Progenitor cell of endocrine pancreas (in vitro differentiated cells): ENCODE measurements at places on chromosomes 1 and 21. TPM values are rescaled to one million over a fixed set of nuclear protein-coding genes. Genes with fewer than 3 reads are reported as not detected.

The CFHR3 gene
- total RNA-seq = 0.31 and 0.55 TPM in 2 replicates

The OR2T11 gene
- total RNA-seq = not detected in 2 replicates

The OPTC gene
- total RNA-seq = not detected in 2 replicates

DNA sequence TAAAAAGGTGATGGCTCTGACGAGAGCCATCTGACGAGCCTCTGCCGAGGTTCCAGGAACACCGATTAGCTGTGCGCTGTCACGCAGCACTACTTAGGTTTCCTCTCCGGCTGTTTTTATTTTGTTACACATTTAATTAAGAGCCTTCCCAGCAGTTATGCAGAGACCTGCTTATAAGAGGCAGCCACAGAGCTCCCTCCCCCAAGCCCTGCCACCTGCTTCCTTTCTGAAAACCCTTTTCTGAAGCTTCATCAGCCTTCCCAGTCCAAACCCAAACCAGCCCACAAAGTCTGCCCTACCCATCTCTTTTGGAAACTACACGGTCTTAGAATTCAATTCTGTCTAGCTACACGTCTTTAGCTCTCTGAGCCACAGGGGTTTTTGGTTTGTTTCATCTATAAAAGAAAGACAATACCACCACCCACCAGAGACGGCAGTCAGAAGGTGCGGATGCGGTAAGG, 49.1 kb downstream of the ERI3 start:
- no peak overlapping the region for H3K27ac ChIP-seq
- no peak overlapping the region for H3K4me3 ChIP-seq
- H3K36me3 ChIP-seq = peaks cover 42% of the 10 kb centered on the region
- no peak for DNase-seq
- peaks cover 17% of the 10 kb centered on the region for H3K4me1 ChIP-seq

DNA sequence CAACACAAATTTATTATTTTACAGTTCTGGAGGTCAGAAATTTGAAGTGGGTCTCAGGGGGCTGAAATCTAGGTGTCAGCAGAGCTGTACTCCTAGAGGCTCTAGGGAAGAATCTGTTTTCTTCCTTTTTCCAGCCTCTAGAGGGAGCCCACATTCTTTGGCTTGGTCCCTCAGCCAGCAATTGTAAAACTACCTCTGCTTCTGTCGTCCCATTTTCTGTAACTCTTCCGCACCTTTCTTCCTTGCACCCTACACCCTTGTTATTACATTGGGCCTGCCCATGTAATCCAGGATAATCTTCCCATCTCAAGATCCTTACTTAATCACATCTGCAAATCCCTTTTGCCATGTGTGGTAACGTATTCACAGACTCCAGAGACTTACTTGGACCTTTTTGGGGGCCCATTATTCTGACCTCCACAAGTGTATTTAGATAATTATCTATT, 24.8 kb upstream of the THEM4 start:
- no peaks in the 10 kb centered on the region for H3K27me3 ChIP-seq
- no peak overlapping the region for H3K27ac ChIP-seq
- H3K36me3 ChIP-seq = peaks cover 1% of the 10 kb centered on the region
- H3K4me3 ChIP-seq = no peak overlapping the region

DNA sequence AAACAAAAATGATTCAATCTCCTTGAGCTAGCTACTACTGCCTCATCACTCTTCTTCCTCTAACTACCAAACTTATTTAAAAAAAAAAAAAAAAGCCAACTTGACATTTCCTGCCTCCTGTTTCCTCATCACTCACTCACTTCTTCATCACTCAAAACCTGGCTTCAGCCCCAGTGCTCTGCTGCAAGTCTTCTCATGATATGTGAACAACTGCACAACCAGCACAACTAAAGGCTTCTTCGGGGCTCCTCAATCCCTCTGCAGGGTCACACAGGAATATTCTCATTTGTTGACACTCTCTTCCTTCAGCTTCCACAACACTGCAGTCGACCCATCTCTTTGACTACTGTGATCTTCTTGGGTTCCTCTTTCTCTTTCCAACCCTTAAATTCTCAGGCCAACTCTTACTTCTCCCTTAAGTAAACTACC, 7.6 kb downstream of the MTF1 start:
- no peaks in the 10 kb centered on the region for H3K27me3 ChIP-seq
- peaks cover 2% of the 10 kb centered on the region for H3K36me3 ChIP-seq
- H3K4me3 ChIP-seq = no peak overlapping the region
- H3K27ac ChIP-seq = no peak overlapping the region

DNA sequence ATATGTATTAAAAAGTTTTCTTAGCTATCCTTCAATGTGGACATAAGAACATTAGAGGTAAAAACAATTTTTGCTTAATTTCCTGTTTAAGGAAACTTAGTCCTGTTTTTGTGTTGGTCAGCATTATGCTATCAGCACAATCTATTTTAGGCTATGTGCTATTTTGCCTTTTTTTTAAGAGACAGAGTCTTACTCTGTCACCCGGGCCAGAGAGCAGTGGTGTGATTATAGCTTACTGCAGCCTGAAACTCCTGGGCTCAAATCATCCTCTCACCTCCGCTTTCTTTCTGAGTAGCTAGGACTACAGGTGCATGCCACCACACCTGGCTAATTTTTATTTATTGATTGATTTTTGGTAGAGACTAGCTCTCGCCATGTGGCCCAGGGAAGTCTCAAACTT, 199.1 kb upstream of the TMPRSS15 start:
- H3K27me3 ChIP-seq = no peaks in the 10 kb centered on the region
- no peak overlapping the region for H3K4me3 ChIP-seq
- no peaks in the 10 kb centered on the region for H3K36me3 ChIP-seq

DNA sequence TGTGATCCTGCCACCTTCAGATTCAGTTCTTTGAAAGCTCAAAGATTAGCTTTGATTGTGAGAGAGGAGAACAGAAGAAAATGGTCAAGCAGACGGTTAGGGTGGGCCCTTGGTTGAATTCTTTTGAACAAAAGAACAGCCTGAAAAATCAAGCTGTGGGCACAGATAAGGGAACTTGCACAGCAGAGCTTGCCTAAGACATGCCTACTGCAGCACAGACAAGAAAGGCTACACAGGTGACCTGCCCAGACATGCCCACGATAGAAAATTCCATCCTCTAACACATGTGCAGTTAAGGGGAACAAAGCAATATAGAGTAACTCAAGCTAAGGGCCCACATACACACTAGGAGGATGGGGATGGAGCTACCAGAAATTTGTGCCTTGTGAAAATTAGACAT, 512.5 kb upstream of the LRRC7 start:
- H3K4me1 ChIP-seq = peaks cover 26% of the 10 kb centered on the region
- no peaks in the 10 kb centered on the region for H3K27me3 ChIP-seq
- no peak overlapping the region for H3K4me3 ChIP-seq
- peak overlapping the region; percentile 70 for H3K27ac ChIP-seq
- DNase-seq = no peak

- H3K4me3 ChIP-seq = no peak overlapping the region
- H3K27me3 ChIP-seq = peaks cover 29% of the 10 kb centered on the region
- DNase-seq = no peak
- H3K4me1 ChIP-seq = peaks cover 13% of the 10 kb centered on the region
Observed at GRCh38 chr1:36572142-36572715, 89.5 kb upstream of the CSF3R start.

DNA sequence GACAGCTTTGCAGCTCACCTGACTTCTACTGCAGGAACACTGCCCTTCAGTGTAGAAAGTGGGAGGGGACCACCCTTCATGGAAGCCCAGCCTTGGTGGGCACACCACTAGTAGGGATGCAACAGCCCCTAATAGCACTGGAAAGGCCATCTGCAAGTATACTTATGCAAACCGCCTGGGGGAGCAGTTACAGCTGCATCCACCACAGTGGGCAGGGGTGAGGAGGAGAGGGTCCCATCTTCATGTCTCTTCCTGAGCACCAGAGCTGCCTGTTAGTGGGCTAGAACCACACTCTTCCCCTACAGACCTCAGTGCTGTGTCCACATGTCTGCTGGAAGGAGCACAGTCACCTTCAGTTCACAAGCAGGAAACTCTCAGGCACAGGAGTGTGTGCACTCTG, 66.2 kb upstream of the LHX8 start:
- H3K36me3 ChIP-seq = no peaks in the 10 kb centered on the region
- no peak for DNase-seq
- H3K4me3 ChIP-seq = no peak overlapping the region
- no peak overlapping the region for H3K27ac ChIP-seq
- H3K27me3 ChIP-seq = no peaks in the 10 kb centered on the region
- no peaks in the 10 kb centered on the region for H3K4me1 ChIP-seq

GRCh38 chr1:147892731-147893214, 9.8 kb upstream of the GJA8 start:
- no peak overlapping the region for H3K4me3 ChIP-seq
- H3K36me3 ChIP-seq = no peaks in the 10 kb centered on the region
- H3K27me3 ChIP-seq = peaks cover 29% of the 10 kb centered on the region
- DNase-seq = no peak
- H3K4me1 ChIP-seq = peaks cover 1% of the 10 kb centered on the region

DNA sequence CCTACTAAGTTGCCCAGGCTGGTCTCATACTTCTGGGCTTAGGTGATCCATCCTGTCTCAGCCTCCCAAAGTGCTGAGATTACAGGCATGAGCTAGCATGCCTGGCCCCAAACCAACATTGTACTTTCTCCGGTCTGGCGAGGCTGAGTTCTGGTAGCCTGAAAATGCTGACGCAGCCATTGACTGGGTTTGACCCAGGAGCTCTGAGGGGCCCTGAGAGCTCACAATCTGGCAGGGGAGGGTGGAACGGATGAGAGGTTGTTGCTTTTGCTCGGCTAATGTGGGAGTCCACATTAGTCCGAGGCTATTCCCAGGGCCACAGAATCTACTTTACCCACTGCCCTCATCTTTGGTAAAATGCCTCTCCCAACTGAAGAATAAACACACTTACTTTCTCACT, 35.1 kb upstream of the PARP1 start:
- peaks cover 20% of the 10 kb centered on the region for H3K27me3 ChIP-seq
- no peak overlapping the region for H3K27ac ChIP-seq
- H3K36me3 ChIP-seq = no peaks in the 10 kb centered on the region
- H3K4me1 ChIP-seq = no peaks in the 10 kb centered on the region
- no peak for DNase-seq
- no peak overlapping the region for H3K4me3 ChIP-seq

GRCh38 chr1:183058851-183059502, 35.8 kb downstream of the LAMC1 start:
- peaks cover 5% of the 10 kb centered on the region for H3K4me1 ChIP-seq
- no peak overlapping the region for H3K27ac ChIP-seq
- no peak overlapping the region for H3K4me3 ChIP-seq

GRCh38 chr1:35585281-35585680, 12.2 kb downstream of the TFAP2E start:
- no peaks in the 10 kb centered on the region for H3K4me1 ChIP-seq
- no peak for DNase-seq
- peaks cover 3% of the 10 kb centered on the region for H3K27me3 ChIP-seq

GRCh38 chr1:172824209-172824608, 165.3 kb downstream of the FASLG start:
- H3K36me3 ChIP-seq = no peaks in the 10 kb centered on the region
- peaks cover 1% of the 10 kb centered on the region for H3K4me1 ChIP-seq
- DNase-seq = no peak
- H3K27me3 ChIP-seq = no peaks in the 10 kb centered on the region
